Stimulated activated CD4-positive, alpha-beta T cell treated with anti-CD3 and anti-CD28 coated beads, Interleukin-15, amount 100 ng/mL, for 48 hours (primary cell): ENCODE measurements at places on chromosomes 4 and X.

DNA sequence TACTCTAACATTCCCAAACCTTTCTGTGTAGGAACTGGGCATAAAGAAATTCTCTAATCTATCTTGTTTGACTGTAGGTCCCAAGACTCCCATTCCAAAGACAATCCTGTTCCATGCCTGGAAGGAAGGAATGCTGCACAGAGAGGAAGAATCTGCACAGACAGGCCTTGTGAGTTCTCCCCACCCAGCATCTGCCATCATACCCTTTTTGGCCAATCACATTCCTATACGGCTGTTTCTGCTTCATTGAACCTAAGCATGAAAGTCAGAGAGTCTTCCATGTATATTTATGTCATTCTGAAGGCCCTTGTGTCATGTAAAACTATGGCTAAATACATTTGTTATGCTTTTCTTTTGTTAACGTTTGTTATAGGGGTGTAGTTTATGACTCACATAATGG, 667.7 kb upstream of the IGFBP7 start:
- no peak for DNase-seq

DNA sequence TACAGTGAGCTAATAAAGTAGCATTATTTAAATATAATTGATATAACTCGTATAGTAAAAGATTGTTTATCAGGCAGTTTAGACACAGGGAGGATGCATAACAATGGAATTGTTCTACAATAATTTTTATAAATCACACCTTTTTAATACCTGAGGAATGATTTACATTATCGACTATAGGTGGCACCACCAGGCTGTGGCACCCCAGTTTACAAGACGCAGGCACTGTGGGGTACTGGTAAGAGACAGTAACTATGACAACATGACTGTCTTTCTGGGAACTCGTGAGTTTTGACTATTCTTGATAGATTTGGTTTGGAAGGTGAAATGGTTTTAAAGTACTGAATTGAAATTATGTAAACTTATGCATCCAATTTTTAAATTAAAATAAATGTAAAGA, 27.1 kb upstream of the STBD1 start:
- DNase-seq = no peak

- no peak for DNase-seq
These were observed 586.9 kb downstream of the TMA16 start for GRCh38 chr4:164081371-164081770.

GRCh38 chr4:58274553-58274952, 1164.4 kb upstream of the IGFBP7 start:
- no peak for DNase-seq

- DNase-seq = no peak
These were observed 344.6 kb upstream of the SPOCK3 start for GRCh38 chr4:167578906-167579305.
